ENCODE measurements at places on chromosomes 3 and 15.

DNA sequence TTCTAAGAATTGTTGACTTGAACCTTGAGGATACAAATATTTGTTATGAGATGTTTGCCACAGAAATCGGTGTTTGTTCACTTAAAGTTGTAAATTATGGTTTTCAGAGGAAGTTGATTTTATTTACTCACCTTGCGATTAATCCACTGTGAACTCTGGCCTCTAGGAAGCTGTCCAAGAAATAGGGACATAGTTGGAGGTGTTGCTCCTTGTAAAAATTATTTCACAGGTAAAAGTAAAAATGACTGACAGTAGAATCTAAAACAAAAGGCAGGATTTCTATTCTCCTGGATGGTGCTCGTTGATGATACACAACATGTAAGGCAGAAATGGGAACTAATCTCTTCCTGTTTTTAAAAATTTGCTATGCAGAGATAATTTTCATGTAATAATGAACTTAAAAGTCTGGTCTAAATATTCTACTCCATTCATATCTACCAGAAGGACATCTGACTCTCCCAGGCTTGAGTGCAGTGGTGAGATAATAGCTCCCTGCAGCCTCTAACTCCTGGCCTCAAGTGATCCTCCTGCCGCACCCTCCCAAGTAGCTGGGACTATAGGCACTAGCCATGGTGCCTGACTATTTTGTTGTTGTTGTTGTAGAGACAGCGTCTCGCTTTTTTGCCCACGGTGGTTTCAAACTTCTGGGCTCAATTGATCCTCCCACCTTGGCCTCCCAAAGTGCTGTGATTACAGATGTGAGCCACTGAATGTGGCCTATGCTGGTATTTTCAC, 17.1 kb upstream of the LZTFL1 start:
- no peak for DNase-seq

- no peak for DNase-seq
Observed at GRCh38 chr15:70179309-70179892, 81.7 kb upstream of the TLE3 start.

DNA sequence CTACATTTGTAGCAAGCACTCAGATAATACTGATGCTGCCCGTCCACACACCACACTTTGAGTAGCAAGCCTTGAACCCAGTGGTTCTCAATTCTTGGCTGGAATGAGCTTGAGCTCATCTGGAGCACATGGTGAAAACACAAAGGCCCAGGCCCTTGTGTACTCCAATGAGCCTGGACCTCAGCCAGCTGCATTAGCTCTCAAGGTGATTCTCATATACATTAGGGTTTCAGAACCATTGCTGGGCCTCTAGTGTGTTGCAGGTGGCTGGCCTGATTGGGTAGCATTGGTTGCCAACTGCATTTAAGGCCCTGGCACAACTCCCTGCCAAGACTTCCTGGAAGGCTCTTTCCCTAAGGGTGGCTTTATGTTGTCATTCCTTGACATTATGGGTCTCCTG, 23.4 kb upstream of the ZFAND6 start:
- no peak for DNase-seq

DNA sequence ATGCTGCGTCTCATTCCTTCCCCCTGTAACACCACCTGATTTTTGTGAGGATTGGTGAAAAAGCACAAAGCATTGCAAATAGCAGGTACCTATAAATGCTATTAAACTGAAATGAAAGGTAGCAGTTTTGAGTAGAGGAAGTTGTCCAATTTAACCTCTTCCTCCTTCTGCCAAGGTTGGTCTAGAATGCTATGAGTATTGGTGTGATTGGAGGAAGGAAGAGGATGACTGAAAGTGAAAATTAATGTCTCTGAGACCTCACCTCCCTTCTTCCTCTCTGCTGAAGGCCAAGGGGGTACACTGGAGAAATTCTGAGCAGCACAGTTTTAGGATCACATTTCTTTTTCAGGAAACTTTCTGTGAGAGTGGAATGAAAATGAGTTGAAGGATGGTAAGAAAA, 94.4 kb downstream of the DTWD1 start:
- DNase-seq, result no peak

GRCh38 chr15:75727851-75728715, 15.4 kb upstream of the CSPG4 start:
- peak; percentile 37 for DNase-seq

DNA sequence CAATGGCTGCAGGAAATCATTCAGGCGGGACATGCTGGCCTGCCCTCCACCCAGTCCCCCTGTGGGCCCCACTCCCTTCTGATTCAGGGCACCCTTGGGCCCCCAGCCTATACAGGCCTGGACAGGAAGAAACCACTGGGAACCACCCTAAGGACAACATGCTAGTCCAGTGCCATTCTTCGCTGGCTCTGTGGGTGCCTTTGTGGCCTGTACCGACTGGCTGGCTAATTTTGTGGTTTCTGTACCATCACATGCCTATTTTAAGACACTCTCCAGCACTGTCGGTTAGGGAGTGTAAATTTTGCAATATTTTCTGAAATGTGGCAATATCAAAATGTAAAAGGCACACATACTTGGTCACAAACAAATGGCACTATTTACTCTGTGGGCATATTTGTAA, 61.4 kb upstream of the POLG start:
- no peak for DNase-seq

GRCh38 chr3:51845129-51845528, 16.3 kb upstream of the IQCF2 start:
- DNase-seq, result no peak

DNA sequence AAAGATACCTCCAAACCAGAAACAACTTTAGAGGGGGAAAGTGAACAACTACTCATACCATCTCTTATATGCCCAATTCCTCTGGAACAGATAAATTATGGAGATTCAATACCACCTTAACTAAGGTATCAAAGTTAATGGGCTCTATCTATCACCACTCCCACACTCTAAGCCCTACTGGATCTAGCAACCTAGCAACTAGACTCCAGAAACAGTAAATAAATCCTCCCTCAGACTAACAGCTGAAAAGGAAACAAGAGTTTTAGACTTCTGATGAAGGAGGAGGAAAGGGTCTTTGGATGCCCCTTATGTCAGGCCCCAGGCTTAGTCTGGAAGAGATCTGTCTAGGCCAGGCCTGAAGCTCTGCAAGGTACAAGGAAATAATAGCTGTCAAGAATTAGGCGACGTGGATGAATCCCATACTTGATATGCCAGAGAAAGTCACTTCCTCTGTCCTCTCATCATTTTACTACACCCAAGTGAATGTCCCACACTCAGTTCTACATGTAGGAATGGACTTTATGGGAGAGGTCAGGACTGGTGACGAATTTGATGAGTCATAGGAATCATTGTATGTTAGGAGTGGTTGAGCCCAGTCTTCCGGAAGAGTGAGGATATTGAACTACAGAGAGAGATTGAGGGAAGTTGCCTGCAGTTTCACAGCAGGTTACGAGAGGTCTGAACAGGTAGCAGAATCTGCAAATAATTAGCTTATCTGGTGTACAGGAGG, 113.8 kb downstream of the AKAP13 start:
- DNase-seq, result no peak

GRCh38 chr3:134340982-134341365, 33.3 kb downstream of the AMOTL2 start:
- no peak for DNase-seq

DNA sequence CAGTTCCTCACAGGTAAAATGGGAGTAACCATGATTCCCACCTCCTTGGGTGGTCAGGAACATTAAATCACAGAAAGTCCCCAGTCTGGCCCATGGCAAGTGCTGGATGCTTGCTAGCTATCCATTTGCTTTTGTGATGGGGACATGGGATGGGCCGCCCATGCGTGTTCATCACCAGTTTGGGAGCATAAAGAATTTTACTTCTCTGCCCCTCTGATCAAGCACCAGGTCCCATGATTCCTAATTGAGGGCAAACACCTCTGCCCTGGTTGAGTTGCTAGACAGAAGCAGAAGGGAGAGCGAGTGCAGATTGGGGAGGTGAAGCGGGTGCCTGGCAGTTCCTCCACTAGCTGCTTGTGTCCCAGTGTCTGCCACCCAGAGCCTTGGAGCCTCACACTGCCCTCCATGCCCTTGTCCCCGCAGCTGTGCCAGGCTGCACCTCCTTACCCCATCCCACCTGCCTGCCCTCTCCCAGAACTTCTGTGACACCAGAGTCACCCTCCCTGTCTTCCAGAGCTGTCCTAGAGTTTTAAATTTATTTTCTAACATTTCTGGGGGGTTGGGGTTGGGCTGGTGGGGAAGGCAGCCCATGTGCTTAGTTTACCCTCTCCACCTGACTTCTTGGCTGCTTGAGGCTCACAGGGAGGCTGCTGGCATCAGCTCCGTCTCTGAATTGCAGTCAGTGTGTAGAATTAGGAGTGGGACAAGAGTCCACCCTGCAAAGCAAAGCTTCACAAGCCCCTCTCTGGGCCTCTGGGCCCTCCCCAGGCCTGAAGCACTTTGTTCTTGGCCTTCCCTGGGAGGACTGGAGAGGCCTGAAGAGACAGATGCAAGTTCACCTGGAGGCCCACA, 18.4 kb downstream of the CFAP100 start:
- no peak for DNase-seq

DNA sequence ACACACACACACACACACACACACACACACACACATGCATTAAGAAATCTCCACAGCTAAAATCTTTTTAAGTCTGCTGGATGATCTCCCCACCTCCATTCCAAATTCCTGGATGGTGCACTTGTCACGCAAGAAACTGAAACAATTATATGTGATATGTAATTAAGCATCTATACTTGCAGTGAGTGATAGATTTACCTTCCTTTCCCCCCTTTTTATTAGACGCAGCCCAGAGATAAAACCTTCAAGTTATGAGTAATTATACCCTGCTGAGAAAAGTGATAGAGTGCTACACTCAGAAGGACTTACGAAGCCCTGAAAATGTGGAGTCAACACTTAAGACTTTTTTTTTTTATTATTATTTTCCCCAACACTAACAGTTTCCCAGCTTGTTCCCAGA, 255.2 kb downstream of the LSAMP start:
- no peak for DNase-seq

DNA sequence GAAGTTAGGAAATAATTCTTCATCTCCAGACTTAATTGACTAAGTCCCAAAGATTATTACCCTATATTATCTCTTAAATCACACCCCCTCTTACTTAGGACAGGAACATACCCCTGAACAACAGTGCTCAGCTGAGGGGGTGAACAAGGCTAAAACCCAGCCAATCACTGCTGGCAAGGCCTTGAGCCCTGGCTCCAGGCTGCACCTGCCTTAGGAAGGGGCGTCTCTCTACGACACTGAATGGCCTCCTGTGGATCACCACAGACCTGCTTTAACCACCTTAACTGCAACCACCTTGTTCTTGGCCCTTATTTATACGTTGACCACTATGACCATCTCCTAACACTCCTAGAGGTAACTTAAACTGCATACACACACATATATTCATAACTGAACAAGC, 267.4 kb upstream of the THBS1 start:
- DNase-seq, result no peak

GRCh38 chr3:117964814-117965213, 1069.8 kb downstream of the IGSF11 start:
- no peak for DNase-seq

GRCh38 chr15:43433165-43433564, 59.8 kb downstream of the TP53BP1 start:
- DNase-seq, result no peak

- DNase-seq, result no peak
Observed at GRCh38 chr15:49692514-49693090, 71.8 kb downstream of the DTWD1 start.

DNA sequence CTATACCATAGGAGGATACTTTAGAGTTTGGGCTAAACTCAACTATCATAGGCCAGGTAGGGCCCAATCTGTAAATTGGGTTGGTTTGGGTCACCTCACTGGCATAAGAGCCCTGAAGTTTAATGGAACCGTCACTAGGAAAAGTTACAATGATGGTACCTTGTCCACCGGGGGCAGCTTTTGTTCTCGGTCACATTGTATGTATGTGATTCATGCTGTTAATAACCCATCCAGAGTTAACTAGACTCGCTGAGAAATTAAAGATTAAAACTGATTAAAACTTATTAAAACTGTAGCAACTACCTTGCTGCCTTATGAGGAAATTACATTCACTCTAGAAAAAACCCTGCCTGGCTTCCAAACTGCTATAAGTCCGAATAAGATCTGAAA, 145.0 kb upstream of the TMCO5A start:
- DNase-seq, result no peak

- DNase-seq, result no peak
Observed at GRCh38 chr3:133996251-133996661, 33.5 kb downstream of the SLCO2A1 start.

DNA sequence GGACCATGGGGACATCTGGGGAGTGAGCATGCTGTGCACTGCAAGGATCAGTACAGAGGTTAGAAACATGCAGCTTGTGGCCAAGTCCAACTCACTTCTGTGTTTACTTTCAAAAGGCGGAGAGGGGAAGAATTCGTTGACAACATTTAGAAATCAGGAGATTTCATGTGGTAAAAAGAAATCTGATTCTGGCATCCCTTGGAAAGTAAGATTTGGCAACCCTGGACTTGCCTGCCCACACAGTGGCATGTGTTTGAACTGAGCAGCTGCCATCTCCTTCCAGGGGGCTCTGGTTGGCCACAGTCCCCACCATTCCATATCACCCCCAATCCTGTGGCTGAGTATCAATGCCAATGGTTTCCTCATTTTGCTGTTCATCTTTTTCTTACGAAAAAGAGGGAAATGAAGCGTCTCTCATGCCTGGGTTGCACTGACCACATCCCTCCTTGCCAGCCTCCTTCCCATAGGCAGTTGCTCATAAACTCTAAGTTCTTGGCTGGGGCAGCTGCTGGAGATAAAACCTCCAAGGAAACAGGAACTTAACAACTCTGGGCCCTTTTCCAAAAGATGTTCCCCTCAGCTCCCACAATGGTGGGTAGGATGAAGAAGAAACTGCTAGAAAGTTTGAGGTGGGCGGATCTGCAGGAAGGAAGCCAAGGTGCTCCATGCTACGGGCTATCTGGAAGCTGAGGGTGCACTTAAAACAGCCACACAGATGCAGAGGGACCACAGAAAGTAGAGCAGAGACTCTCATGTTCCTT, 29.2 kb downstream of the SLC6A11 start:
- no peak for DNase-seq

DNA sequence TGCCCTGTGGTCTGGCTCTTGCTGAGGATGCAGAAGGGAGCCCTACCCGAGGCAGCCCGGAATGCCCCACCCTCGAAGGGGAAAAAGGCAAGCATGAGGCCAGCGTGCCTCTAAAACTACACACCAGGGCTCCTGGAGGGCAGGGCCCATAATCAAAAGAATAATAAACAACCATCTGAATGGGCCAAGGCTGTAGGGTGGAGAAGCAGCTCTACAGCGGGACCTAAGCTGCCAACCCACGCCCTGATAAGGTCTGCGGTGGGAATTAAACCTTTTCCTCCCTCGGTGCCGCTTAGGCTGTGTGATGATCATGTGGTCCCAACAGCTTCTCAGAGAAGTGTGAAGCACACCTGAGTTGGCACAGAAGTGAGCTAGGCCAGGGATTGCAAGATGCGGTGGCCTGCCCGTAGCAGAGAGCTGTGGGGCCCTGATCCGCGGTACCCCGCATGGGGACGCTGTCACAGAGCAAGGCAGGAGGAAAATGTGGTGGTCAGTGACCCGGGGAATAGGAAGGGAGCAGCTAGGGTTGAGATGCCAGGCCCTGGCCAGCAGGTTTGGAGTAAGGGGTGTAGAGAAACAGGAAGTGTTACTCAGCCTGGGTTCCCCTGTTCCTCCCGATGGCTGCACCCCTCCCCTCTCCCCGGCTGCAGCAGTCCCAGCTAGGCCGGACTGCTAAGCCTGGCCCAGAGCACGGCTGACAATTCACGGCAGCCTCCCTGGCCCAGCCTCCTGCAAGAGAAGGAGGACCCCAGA, 1.1 kb upstream of the C15orf62 start:
- peak; percentile 30 for DNase-seq
